ENCODE measurements at places on chromosomes 5 and 9. TPM values are rescaled to one million over a fixed set of nuclear protein-coding genes. Genes with fewer than 3 reads are reported as not detected.
A peak's percentile ranks its signal among the peaks of the same experiment; 100 is the strongest.

DNA sequence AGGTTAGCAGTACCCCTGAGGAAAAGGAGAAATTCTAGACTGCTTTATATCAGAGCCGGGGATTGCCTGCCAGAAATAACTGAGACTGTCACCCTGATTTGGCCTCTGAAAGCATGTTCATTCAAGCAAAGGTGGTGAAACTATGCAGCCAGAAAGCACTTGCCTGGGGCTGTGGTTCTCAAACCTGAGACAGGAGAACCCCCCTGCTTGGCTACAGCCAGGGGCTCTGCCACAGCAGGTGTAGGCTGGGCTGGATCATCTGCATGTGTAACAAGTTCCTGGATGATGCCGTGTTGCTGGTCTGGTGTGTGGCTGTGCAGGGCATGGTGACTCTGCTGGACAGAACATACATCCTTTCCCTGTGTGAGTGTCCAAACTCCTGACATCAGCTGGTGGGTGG, 157.8 kb downstream of the NXNL2 start:
- no peak for DNase-seq

DNA sequence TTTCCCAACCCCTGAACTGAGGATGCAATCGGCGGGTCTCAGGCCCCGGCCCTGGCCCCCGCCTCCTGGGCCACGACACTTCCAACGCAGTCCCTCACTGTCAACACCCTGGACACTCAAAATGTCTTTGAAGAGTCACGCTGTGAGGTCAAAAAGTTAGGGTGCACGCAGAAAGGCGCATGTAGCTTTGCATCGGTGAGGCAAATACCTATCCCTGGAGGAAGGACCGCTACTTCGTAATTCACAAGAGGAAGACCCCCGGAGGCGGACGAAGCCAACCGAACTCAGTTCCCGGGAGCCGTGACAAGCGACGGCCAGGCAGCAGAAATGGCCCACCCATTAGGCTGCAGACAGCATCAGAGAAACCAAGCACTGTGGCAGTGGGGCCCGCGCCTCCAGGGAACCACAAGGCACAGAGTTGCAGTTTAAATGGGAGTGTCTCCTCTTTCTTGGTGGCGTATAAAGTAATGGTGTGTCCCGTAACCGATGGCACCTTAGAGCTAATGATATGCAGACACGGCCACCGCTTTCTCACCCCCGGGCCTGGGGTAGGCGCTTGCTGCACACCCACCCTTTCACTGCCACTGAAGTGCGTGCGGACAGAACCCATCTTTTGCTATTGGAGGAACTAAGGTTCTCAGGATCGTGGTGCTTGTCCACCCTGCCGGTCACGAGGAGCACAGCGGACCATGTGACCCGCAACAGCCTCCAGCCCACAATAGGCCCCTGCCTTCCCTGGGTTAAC, 9.0 kb downstream of the ADAMTS2 start:
- DNase-seq: no peak

- DNase-seq: no peak
Observed at GRCh38 chr5:133110709-133111108, 58.9 kb downstream of the HSPA4 start.

GRCh38 chr5:8059337-8059736, 190.4 kb downstream of the MTRR start:
- no peak for DNase-seq

DNA sequence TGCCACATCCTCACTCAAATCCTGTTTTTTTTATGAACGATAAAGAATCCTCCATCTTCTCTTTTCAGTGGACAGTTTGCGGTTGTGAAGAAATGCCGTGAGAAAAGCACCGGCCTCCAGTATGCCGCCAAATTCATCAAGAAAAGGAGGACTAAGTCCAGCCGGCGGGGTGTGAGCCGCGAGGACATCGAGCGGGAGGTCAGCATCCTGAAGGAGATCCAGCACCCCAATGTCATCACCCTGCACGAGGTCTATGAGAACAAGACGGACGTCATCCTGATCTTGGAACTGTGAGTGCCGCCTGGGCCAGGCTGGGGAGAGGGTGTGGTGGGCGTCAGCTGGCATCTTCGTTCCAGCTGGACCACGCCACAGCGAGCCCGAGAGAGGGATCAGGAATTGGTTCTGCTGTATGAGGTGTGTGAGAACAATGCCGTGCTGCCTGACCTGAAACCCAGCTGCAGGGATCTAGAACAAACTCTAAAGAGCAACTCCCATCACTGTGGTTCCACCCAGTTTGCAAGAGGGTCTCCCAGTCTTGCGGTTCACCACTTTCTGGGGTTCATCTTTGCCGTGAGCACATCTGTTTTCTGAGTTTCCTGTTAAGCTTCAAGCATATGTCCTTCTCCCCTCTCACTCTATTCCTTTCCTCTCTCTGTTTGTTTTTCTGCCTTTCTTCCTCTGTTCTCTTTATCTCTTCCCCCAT, 107.4 kb downstream of the DAPK1 start:
- DNase-seq: no peak

DNA sequence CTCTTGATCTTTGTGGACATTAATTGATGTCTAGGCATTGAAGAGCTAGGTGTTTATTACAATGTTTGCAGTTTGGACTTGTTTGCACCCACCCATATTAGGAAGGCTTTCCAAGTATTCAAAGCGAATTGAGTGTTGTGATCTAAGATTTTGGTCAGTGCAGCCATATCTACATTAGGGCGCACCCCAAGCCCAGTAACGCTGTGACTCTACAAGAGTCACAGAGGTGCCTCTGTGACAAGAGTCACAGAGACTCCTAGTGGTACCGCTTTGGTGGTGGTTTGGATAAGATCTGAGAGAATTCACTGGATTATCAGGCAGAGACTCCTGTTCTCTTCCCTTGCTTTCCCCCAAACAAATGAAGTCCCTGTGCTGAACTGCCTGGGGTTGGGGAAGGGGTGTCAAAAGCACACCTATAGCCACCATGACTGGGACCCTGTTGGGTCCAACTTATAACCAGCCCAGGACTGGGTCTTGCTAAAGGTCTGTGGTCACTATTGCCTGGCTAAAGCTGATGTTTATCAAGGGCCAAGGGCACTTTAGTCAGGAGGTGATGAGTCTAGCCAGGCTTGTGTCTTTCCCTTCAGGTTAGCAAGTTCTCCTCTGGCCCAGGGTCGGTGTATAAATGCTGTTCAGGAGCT, 114.1 kb upstream of the RIOK2 start:
- no peak for DNase-seq

- DNase-seq: no peak
Observed at GRCh38 chr9:27602142-27602861, 29.0 kb upstream of the C9orf72 start.

- DNase-seq: no peak
Observed at GRCh38 chr9:101585740-101586139, 9.0 kb downstream of the PPP3R2 start.

DNA sequence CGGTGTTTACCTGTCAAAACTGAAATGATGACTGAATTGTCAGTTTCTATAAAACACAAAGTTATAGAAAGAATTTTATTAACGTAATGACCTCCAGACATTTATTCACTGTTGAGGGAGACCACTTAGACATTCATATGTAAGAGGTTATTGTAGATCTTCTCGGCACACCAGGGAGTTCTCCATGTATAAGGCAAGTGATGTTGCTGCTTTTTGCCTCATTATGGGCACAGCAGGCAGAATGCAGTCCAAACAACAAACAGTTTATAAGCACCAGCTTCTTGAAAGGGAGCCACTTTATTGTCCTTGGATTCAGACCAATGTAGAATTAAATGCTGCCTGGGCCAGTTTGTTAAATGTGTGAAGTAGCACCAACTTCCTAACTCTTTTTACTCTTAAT, 66.7 kb downstream of the C7 start:
- no peak for DNase-seq

CCDC192 gene
- total RNA-seq: not detected

DNA sequence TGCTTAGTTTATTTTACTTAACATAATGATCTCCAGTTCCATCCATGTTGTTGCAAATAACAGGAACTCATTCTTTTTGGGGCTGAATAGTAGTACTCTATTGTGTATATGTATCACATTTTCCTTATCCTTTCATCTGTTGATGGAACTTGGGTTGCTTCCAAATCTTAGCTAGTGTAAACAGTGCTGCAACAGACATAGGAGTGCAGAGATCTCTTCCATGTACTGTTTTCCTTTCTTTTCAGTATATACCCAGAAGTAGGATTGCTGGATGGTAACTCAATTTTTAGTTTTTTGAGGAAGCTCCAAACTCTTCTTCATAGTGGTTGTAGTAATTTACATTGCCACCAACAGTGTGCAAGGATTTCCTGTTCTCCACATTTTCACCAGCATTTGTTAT, 138.8 kb upstream of the POC5 start:
- no peak for DNase-seq

GRCh38 chr5:81852291-81853029, 101.6 kb upstream of the SSBP2 start:
- peak; percentile 37 for DNase-seq

DNA sequence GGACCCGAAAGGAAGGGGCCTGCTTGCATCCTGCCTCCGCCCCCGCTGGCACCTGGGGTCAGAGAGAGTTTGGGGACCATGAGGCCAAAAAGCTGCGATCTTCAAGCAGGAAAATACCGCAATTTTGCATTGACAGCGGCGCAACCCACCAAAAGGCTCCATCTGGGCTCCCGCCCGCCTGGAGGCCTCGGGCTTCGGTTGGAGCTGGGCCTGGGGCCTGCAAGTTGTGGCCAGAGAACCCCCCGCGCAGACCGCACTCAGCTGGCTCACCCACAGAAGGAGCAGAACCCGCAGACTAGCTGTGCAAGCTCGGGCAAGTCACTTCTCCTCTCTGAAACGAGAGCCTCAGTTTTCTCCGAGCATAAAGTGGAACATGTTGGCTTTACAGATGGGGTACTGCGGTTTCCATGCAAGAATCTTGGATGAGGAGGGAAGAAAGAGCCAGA, 1.3 kb downstream of the NR5A1 start:
- DNase-seq: no peak

AGXT2 gene
- not detected for total RNA-seq

GRCh38 chr9:105828171-105828570, 133.8 kb downstream of the TMEM38B start:
- DNase-seq: no peak

GRCh38 chr9:109940561-109940960, 160.6 kb downstream of the PALM2AKAP2 start:
- DNase-seq: no peak

NME5 gene
- total RNA-seq: 2.1 TPM

DNA sequence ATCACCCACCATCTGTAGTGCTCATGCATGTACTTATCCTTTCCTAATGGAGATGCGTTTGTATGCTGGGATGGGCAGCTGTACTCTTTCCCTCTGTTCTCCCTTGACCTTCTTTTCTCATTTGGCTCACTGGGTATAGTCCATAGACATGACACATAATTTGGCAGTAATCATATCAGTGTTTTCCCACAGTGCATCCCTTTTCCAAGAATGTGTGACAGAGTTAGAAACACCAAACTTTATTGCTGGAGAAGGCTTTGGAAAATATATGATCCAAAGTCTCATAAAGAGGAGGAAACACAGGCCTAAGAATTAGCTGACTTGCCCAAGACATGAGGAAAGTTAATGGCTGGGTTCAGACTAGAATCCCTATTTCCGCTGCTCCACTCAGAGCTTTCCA, 1233.4 kb upstream of the DMAC1 start:
- no peak for DNase-seq

- DNase-seq: no peak
Observed at GRCh38 chr9:131954299-131954698, 125.4 kb downstream of the MED27 start.

DNA sequence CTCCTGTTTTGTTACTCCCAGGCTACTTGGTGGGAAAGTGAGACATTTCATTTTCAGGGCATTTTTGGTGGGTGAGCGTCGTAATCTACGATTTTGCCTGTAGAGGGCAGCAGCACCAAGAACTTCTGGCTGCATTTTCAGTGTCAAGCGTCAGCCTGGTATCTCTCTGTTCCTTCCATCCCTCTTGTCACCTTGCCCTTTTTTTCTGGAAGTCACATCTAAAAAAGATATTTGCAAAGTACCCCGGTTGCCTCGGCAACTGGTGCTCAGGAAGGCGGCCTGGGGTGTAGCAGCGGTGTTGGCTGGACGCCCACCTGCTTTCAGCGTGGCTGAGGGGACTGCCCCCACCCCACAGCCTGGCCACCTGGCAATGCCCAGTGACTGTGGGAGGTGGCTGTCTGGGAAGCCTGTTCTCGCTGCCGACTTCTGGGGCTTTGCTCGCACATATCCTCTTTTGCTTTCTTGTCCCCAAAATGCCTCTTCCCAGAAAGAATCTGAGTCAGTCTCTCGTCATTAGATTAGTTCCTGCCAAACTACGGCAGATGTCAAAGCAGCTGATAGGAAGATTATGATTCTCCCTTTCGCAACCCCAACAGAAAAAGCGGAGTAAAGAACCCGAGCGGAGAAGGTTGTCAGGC, 84.5 kb downstream of the ACER2 start:
- peak; percentile 92 for DNase-seq

IFNA21 gene
- total RNA-seq: not detected

EIF4E1B gene
- total RNA-seq: not detected

DNA sequence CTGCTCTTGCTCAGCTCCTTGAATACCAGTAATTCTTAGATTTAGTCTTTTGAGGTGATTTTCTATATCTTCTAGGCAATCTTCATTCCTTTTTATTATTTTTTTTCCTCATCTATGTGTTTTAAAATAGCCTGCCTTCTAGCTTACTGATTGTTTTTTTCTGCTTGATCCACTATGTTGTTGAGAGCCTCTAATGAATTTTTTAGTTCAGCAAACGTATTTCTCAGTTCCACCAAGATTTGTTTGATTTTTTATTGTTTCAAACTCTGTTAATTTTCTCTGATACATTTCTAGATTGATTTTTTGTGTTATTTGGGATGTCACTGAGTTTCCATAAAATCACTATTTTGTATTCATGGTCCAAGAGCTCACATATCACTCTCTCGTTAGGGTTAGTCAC, 9.5 kb downstream of the POLK start:
- no peak for DNase-seq

PCDHGA4 gene
- 8.4 TPM for total RNA-seq

GRCh38 chr5:102895234-102895633, 140.1 kb downstream of the PAM start:
- no peak for DNase-seq

PCDHB8 gene
- 1.8 TPM for total RNA-seq

CENPH gene
- total RNA-seq: 3.5 TPM

DAPK1 gene
- 10.2 TPM for total RNA-seq

DNA sequence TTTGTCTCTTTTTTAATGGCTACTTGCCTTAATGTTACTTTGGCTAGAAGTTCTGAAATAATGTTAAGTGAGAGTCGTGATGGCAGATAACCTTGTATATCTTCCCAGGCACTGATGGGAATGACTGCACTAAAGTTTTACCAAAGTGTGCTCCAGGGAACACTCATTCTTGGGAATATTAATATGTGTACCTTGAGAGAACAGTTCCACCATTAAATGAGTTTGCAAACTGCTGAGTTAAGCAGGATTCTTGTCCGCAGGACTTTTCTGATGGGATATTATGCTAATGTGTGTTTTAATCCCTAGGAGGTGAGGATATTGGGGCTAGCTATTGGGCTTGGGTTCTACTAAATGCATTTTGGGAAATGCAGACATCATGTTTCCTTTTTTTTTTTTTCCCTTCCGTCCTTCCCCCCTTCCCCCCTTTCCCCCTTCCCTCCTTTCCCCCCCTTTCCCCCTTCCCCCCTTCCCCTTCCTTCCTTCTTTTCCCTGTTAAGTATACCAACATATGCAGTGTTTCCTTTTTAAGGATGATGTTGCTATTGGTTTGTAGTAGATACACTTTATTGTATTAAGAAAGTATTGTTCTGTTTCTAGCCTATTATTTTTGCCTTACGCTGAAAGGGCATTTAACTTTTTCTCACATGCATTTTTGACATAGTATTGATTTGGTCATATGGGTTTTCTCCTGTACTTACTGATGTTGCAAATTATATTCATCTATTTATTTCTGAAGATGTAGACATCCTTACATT, 15.5 kb downstream of the ZBTB34 start:
- no peak for DNase-seq

Data from left ventricle myocardium superior (tissue), 1 donor.